CD14-positive monocyte (primary cell): ENCODE measurements at places on chromosomes 5 and 9.

- peak; percentile 58 for DNase-seq
These were observed 3.9 kb downstream of the CYFIP2 start for GRCh38 chr5:157269761-157270272.

- DNase-seq: no peak
These were observed 82.2 kb downstream of the SHB start for GRCh38 chr9:37986771-37987258.

GRCh38 chr5:82104872-82105271 lies 133.0 kb downstream of the ATG10 start:
- no peak for DNase-seq

DNA sequence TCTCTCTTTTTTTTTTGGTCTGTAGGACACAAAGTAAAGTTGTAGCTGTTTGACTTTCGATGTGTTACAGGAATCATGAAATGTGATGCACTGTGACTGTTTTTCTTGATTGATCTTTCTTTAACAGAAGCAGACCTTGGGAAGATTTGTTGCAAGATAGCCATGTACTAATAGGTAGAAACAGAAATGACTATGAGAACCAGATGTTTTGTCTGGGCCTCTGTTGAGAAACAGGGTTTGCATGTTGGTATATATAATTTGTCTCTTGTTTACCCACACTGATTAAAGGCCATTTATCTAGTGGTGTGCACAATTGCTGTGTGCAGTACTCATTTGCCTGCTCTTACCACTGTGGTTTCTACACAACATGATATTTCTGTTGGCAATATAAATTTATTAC lies 125.1 kb downstream of the HACD4 start:
- no peak for DNase-seq

- no peak for DNase-seq
These were observed 47.4 kb downstream of the NDUFS4 start for GRCh38 chr5:53607886-53608285.
